ENCODE measurements at places on chromosomes 2 and 18.

- no peak for DNase-seq
Measured at GRCh38 chr2:29655391-29656086, 265.8 kb downstream of the ALK start.

- DNase-seq: no peak
Measured at GRCh38 chr18:75211626-75211952, 992 bp downstream of the TSHZ1 start.

GRCh38 chr2:223681125-223681524, 79.0 kb upstream of the SCG2 start:
- DNase-seq: no peak

- DNase-seq: no peak
Measured at GRCh38 chr18:42559069-42559690, 556.3 kb downstream of the RIT2 start.

DNA sequence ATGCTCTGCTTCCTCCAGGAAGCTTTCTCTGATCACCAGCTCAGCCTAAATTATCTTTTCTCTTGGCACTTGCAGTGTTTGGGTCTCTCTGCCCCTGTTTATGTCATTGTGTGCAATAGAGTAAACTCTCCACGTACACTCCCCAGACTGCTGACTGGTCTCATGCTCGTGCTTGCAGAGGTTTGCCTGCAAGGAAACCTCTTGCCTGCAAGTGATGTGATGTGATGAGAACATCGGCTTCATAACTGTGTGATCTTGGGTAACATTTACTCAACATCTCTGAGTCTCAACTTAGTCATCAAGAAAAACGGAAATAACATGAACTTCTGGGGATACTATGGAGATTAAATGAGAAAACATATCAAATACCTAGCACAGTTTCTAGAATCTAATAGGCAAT, 92.3 kb downstream of the BIN1 start:
- no peak for DNase-seq

- DNase-seq: no peak
Measured at GRCh38 chr2:236051351-236051750, 116.8 kb downstream of the GBX2 start.

- no peak for DNase-seq
Measured at GRCh38 chr2:214066862-214067261, 344.0 kb upstream of the VWC2L start.

GRCh38 chr2:12162269-12163247, 416.1 kb downstream of the LPIN1 start:
- DNase-seq: no peak
